IMR-90 (cell line): ENCODE measurements at places on chromosomes 6 and 20. TPM values are rescaled to one million over a fixed set of nuclear protein-coding genes. Genes with fewer than 3 reads are reported as not detected.

DNA sequence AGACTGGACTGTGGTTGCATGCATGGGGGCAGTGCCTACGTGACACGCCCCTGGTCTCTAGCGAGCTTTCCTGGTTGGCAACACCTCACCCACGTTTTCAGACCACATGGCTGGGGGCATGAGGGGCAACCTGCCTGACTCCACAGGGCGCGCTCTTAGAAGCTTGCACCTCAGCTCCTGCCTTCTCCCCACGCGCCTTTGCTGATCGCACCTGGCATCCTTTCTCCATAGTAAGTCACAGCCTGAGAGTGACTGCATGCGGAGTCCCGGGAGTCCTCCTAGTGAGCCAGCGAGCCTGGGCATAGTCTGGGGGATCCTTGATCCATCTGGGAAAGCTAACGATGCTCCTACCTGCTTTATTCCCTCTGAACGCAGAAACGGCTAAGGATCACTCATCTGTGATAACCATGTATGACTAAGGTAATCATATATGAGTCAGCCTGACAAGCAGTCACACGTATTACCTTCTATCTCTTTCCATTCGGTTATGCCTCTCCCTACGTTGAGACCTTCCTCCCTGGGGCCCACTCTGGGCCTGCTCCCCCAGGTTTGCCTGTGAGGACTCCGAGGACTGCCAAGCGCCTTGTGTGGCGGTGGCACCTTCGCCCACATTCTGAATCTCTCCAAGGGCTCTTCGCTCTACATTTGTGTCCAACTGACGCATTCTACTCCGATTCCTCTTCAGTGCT lies 4.5 kb downstream of the TCFL5 start:
- H3K4me1 ChIP-seq, result 0 out of 2 replicates have a peak, but pooled peaks cover 3% of the 10 kb centered on the region
- H3K27me3 ChIP-seq, result no peaks in the 10 kb centered on the region
- DNase-seq, result no peak

- no peak overlapping the region for H3K27ac ChIP-seq
- H3K36me3 ChIP-seq, result no peaks in the 10 kb centered on the region
- H3K4me3 ChIP-seq, result no peak overlapping the region
- DNase-seq, result peak; percentile 36
Measured at GRCh38 chr6:47161176-47161687, 119.1 kb upstream of the ADGRF1 start.

DNA sequence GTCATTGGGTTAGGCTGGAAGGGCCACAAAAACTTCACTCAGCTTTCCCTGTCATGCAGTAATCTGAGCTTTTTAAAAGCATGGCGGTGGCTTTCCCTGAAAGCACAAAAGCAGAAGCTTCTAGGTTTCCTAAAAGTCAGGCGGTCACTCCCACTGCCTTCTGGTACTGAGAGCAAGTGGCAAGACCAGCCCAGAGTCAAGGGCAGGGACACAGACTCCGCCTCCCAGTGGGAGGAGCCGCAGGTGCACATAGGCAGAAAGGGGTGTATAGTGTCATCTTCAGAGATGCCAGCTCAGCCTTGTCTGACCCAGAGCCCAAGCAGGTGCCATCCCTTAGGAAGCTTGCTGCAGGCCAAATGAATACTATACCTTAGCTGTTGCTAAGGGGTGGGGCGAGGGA lies 18.0 kb upstream of the PACSIN1 start:
- no peaks in the 10 kb centered on the region for H3K4me1 ChIP-seq
- no peak for DNase-seq
- H3K36me3 ChIP-seq, result no peaks in the 10 kb centered on the region
- peaks cover 17% of the 10 kb centered on the region for H3K27me3 ChIP-seq

The TNNC2 gene
- total RNA-seq, result 0.28 TPM in 1 of 2 replicates, not detected in the other

GRCh38 chr6:38170666-38171355 lies 351.3 kb downstream of the ZFAND3 start:
- no peak overlapping the region for H3K27ac ChIP-seq
- H3K27me3 ChIP-seq, result no peaks in the 10 kb centered on the region
- no peak overlapping the region for H3K4me3 ChIP-seq
- H3K4me1 ChIP-seq, result no peaks in the 10 kb centered on the region
- peaks cover 2% of the 10 kb centered on the region; the same call in 1 of the 2 replicates for H3K36me3 ChIP-seq

GRCh38 chr20:3080939-3081388 lies 3.6 kb downstream of the AVP start:
- no peak overlapping the region for H3K27ac ChIP-seq
- H3K27me3 ChIP-seq, result peaks cover 55% of the 10 kb centered on the region
- no peak overlapping the region for H3K4me3 ChIP-seq
- H3K4me1 ChIP-seq, result no peaks in the 10 kb centered on the region; the same call in 1 of the 2 replicates

The LAMA4 gene
- 29.7 and 35.8 TPM in 2 replicates for total RNA-seq

The MAFB gene
- not detected in 2 replicates for total RNA-seq

- no peak overlapping the region for H3K4me3 ChIP-seq
- no peaks in the 10 kb centered on the region for H3K27me3 ChIP-seq
- H3K36me3 ChIP-seq, result peaks cover 7% of the 10 kb centered on the region
Measured at GRCh38 chr20:2922957-2923356, 49.7 kb downstream of the PTPRA start.

The STAU1 gene
- 35.3 and 43.9 TPM in 2 replicates for total RNA-seq

- H3K27ac ChIP-seq, result no peak overlapping the region
- peaks cover 7% of the 10 kb centered on the region; the same call in 1 of the 2 replicates for H3K27me3 ChIP-seq
Measured at GRCh38 chr6:167793421-167793820, 33.3 kb upstream of the AFDN start.

DNA sequence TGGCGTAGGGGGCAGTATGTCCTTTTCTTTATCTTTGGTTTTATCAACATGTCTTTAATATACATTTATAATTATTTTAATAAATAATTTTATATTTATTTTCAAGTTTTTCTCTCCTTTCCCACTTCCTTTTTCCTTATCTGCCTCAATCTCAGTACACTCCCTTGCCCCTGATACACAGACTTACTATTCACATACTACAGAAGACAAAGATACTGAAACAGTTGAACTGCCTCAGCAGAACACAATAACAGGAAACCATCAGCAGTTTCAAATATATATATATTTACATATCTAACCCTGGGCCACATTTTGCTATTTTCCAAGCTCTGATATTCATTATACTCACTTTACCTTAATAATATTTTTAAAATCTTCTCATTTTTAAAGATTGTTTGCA lies 19.8 kb downstream of the IBTK start:
- no peak overlapping the region for H3K4me3 ChIP-seq
- H3K36me3 ChIP-seq, result peaks cover 19% of the 10 kb centered on the region
- no peaks in the 10 kb centered on the region for H3K4me1 ChIP-seq
- H3K27ac ChIP-seq, result no peak overlapping the region
- no peaks in the 10 kb centered on the region for H3K27me3 ChIP-seq

DNA sequence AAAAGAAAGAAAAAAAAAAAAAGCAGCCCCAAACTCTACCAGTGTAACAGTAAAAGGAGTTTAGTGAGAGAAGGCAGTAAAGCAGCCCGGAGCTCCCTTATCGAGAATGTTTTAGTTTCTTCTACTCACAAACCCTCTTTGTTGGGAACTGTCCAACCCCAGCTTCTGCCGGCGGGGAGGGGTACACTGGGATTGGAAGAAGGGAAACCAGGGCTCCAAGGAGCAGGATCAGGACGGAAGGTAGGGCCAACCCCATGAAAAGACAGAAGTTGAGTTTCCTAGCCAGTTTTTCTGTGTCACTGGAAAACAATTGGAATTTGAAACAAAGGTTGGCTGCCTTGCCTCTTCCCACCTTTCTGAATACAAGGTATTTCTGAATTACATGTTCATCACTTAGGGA lies 66.0 kb downstream of the KIZ start:
- H3K27me3 ChIP-seq, result no peaks in the 10 kb centered on the region
- no peak overlapping the region for H3K4me3 ChIP-seq
- no peak overlapping the region for H3K27ac ChIP-seq

The MDFI gene
- total RNA-seq, result 0.18 and 0.28 TPM in 2 replicates

The WFDC12 gene
- total RNA-seq, result not detected in 2 replicates

GRCh38 chr6:35185971-35186370 lies 27.8 kb upstream of the SCUBE3 start:
- no peak overlapping the region for H3K4me3 ChIP-seq
- no peaks in the 10 kb centered on the region for H3K27me3 ChIP-seq
- no peaks in the 10 kb centered on the region for H3K36me3 ChIP-seq
- H3K4me1 ChIP-seq, result peaks cover 21% of the 10 kb centered on the region
- no peak overlapping the region for H3K27ac ChIP-seq

DNA sequence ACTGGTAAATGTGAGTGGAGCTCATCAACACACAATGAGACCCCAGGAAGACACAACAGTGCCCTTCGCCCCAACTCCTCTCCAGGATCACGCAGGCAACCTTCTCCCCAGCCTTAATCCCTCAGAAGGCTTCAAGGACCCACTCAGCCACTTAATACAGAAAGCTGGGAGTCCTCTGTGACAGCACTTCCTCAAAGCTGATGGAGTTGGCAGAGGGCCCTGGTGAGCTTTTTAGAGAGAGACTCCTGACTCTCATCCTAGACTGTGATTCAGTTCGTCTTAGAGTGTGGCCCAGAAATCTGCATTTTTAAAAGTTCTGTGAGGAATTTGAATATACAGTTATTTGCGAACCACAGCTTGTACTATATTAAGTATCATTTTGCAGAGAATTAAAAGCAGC lies 187.7 kb downstream of the UST start:
- DNase-seq, result peak; percentile 58
- no peaks in the 10 kb centered on the region for H3K27me3 ChIP-seq
- H3K4me1 ChIP-seq, result peaks cover 5% of the 10 kb centered on the region
- no peaks in the 10 kb centered on the region for H3K36me3 ChIP-seq
- H3K27ac ChIP-seq, result no peak overlapping the region

DNA sequence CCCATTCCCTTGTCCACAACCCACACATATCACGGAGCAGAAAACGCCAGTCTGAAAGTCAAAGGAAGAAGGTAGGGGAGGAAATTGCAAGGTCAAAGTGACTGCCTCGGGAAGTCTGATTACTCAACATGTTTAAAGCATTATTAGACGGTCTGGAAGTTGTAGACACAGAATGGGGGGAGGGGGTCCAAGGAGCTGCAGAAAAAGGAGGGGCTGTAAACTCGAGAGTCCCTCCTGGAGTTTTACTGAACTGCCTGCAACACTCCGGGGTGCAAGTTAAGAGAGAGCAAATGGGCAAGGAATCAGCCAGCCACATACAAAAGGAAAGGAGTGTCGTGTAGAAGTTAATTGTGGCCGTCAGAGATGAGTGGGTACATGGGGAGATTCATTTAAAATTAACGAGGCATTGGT lies 417.7 kb upstream of the JARID2 start:
- no peaks in the 10 kb centered on the region for H3K27me3 ChIP-seq
- no peaks in the 10 kb centered on the region; the same call in 1 of the 2 replicates for H3K4me1 ChIP-seq
- no peak overlapping the region for H3K27ac ChIP-seq
- no peaks in the 10 kb centered on the region for H3K36me3 ChIP-seq

The C6orf15 gene
- not detected in 2 replicates for total RNA-seq

DNA sequence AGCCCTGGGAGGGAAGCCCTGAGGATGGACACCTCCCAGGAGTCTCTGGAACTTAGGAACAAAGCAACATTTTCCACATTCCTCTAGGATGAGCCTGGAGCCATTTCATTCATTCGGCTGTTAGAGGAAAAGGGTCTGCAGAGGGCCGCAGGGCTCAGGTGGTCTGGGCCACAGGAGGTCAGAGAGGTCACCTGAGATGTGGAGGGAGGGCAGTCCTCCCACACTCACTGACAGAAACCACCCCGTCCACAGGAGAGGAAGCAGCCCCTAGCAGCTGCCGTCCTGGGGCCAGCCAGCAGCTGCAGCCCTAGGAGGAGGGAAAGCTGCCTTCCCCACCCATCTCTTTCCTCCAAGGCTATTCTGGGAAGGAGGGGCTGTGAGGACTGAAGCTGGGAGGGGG lies 207.0 kb downstream of the CDC5L start:
- DNase-seq, result no peak
- H3K4me3 ChIP-seq, result no peak overlapping the region
- H3K36me3 ChIP-seq, result no peaks in the 10 kb centered on the region
- H3K27me3 ChIP-seq, result peaks cover 32% of the 10 kb centered on the region

DNA sequence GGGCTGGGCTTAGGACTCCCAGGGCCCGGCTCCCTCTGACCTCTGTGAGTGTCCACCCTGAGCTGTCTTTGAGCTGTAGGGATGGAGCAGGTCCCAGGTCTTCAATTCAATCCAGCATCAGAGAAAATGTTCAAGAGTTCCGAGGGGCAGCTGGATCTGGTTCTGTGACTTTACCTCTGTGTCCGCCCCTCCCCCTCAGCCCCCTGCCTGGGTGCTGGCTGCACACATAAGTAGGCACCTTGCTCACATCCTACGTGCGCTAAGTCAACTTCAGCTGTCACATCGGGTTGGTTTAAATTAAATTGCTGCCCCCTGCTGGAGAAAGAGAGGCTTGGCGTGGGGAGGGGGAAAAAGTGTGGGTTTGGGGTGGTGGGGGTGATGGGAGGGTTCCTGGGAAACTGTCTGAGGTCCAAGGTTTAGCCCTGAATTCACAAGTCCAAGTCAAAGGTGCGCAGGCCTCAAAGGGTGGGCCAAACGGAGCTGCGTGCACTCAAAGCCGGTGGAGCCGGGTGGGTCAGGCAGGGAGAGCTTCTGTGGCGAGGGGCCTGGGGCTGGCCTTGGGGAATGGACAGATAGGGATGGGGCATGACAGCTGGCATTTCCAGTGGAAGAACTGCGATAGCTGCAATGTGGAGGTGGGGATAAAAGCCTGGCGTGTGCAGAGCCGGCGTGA lies 3.0 kb downstream of the WFDC5 start:
- no peaks in the 10 kb centered on the region for H3K36me3 ChIP-seq
- no peaks in the 10 kb centered on the region for H3K4me1 ChIP-seq
- H3K27ac ChIP-seq, result no peak overlapping the region
- no peak overlapping the region for H3K4me3 ChIP-seq
- DNase-seq, result no peak

GRCh38 chr6:2848851-2849250 lies 7.2 kb upstream of the SERPINB1 start:
- peaks cover 20% of the 10 kb centered on the region for H3K4me1 ChIP-seq
- no peak overlapping the region for H3K4me3 ChIP-seq
- no peaks in the 10 kb centered on the region for H3K27me3 ChIP-seq
- no peak for DNase-seq
- no peak overlapping the region for H3K27ac ChIP-seq

The KCNG1 gene
- total RNA-seq, result 23.6 and 23.7 TPM in 2 replicates
